Epithelial cell of proximal tubule (primary cell): ENCODE measurements at places on chromosomes 4 and X. TPM values are rescaled to one million over a fixed set of nuclear protein-coding genes. Genes with fewer than 3 reads are reported as not detected.

The CPE gene
- total RNA-seq, result 10.6 and 10.7 TPM in 2 replicates

The DTHD1 gene
- not detected in 2 replicates for total RNA-seq

The IDUA gene
- 0.87 and 5.8 TPM in 2 replicates for total RNA-seq

The ERVMER34-1 gene
- 3.5 and 6.5 TPM in 2 replicates for total RNA-seq

The TBX22 gene
- not detected in 2 replicates for total RNA-seq

The PLAC1 gene
- 0.29 TPM in 1 of 2 replicates, not detected in the other for total RNA-seq

The SOD3 gene
- 0.43 and 0.63 TPM in 2 replicates for total RNA-seq

The VCX3B gene
- not detected in 2 replicates for total RNA-seq

The MTMR8 gene
- 0.12 and 2.4 TPM in 2 replicates for total RNA-seq

The HSD17B10 gene
- 99.2 and 102 TPM in 2 replicates for total RNA-seq

The MAP9 gene
- 7.5 and 9.8 TPM in 2 replicates for total RNA-seq

The PPBP gene
- total RNA-seq, result not detected in 2 replicates

The PALLD gene
- total RNA-seq, result 21.9 and 45.6 TPM in 2 replicates

The TMEM35A gene
- total RNA-seq, result 0.29 and 1.0 TPM in 2 replicates

The XAGE2 gene
- not detected in 2 replicates for total RNA-seq

The LANCL3 gene
- total RNA-seq, result 0.12 and 1.5 TPM in 2 replicates

The NXF2 gene
- not detected in 2 replicates for total RNA-seq

The JAKMIP1 gene
- total RNA-seq, result not detected in 2 replicates

The USP26 gene
- total RNA-seq, result not detected in 2 replicates

The ITIH6 gene
- total RNA-seq, result not detected in 2 replicates

The PABPC1L2A gene
- not detected in 2 replicates for total RNA-seq

The TMSB15C gene
- total RNA-seq, result 2.9 and 4.1 TPM in 2 replicates

The ZNF157 gene
- 0.07 TPM in 1 of 2 replicates, not detected in the other for total RNA-seq

The PRRG1 gene
- 16.0 and 28.1 TPM in 2 replicates for total RNA-seq

The ANK2 gene
- 3.8 and 6.5 TPM in 2 replicates for total RNA-seq
